ENCODE measurements at places on chromosomes 3 and 15. TPM values are rescaled to one million over a fixed set of nuclear protein-coding genes. Genes with fewer than 3 reads are reported as not detected.

The ISG20 gene
- 18.9 TPM for total RNA-seq

The FBXL2 gene
- total RNA-seq: 18.1 TPM

The LRRC28 gene
- 24.7 TPM for total RNA-seq

The MESP2 gene
- not detected for total RNA-seq

The WDR72 gene
- total RNA-seq: not detected

The INAFM2 gene
- total RNA-seq: 21.2 TPM

The PLSCR4 gene
- 43.8 TPM for total RNA-seq

The PPM1M gene
- total RNA-seq: 6.5 TPM

The STARD9 gene
- total RNA-seq: 5.5 TPM

The KLHL40 gene
- total RNA-seq: not detected

The PHC3 gene
- 17.2 TPM for total RNA-seq

The SQOR gene
- 68.1 TPM for total RNA-seq

The SOX2 gene
- total RNA-seq: not detected

The FMN1 gene
- under 0.01 TPM for total RNA-seq

The LTK gene
- total RNA-seq: 0.73 TPM

The GPR176 gene
- 43.2 TPM for total RNA-seq

The CFAP20DC gene
- total RNA-seq: 3.3 TPM

The ST3GAL6 gene
- 28.8 TPM for total RNA-seq

The PLSCR2 gene
- total RNA-seq: not detected

The MYRIP gene
- total RNA-seq: 4.9 TPM

The P2RY13 gene
- not detected for total RNA-seq

The CSTA gene
- total RNA-seq: not detected
